ENCODE measurements at places on chromosomes 3 and 15.

DNA sequence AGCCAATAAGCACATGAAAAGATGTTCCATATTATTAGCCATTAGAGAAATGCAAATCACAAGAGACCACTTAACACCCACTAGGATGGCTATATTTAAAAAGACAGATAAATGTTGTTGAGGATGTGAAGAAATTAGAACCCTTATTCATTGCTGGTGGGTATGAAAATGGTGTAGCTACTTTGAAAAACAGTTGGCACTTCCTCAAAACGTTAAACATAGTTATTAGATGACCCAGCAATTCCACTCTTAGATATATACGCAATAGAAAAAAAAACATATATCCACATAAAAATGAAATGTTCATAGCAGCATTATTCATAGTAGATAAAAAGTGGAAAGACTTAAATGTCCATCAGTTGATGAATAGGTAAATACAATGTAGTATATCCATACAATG, 47.1 kb upstream of the TERB2 start:
- no peak for DNase-seq

DNA sequence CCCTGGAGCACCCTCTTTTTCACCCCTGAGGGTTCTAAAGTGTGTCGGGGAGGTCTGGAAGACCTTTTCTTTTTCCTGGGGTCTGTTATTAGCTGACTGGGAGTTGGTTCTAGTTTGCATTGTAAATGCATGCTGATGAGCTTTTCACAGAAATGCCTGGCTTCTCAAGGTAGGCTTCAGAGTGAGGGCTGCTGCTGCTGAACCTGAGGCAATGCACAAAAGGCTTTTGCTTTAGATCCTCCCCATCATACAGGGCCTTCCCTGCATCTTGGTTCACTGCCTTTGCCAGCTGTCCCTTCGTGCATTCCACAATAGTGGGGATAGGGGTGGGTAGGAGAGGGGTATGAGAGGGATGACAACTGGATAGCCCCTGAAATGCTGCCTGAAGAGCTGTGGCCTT, 46.6 kb downstream of the FAH start:
- no peak for DNase-seq

- peak; percentile 88 for DNase-seq
Observed at GRCh38 chr3:52238761-52239701, at the start of gene TWF2. TWF2 (minus strand) TSS chr3:52239158; CDS start chr3:52239016, 142 bp downstream.

DNA sequence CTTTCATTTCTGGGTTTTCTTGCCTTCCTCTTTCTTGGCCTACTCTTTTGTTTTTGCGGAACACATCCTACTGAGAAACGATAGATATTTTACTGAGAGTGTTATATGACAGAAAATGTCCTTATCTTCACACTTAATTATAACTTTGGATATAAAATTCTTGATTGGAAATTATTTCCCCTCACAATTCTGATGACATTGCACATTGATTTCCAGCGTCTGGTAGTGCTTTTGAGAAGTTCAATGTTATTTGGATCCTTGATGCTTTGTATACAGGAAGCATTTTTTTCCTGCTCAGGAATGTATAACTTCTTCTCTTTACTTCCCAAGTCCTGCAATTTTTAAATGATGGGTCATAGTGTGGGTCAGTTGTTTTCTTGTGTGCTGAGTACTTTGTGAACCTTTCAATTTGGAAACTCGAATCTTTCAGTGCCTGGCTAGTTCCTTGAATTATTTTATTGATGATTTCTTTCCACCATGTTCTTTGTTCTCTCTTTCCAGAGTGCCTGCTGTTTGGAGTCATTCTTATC, 183.9 kb downstream of the PDCD6IP start:
- no peak for DNase-seq

DNA sequence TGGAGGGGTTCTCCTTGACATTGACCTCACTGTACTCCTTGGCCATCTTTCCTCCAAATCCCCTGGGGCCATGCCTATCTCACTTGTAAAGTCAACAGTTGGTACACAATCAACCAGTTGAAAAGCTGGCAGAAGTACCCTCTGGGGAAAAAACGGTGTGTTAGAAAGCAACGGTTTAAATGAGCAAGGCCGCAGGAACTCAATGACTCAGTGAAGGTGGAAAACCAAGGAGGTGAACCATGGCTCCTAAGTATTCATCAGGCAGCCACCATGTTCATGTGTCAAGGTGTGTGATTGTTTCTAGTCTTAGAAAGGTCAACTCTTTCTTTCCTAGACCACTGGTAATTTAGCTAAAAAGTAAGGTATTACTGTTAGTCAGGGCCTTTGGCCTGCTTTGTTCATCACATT, 130.9 kb upstream of the SATB1 start:
- peak; percentile 44 for DNase-seq

DNA sequence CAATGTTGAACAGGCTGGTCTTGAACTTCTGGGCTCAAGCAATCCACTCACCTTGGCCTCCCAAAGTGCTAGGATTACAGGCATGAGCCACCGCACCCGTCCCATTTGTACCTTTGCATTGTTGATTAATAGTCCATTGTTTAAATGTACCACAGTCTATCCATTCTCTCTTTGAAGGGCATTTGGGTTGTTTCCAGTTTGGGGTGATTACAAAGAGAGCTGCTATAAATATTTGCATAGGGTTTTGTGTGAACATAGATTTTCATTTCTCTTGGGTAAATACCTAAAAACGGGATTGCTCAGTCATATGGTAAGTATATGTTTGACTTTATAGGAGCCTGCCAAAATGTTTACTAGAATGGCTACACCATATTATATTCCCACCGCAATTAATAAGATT, 13.7 kb upstream of the PTPRG start:
- no peak for DNase-seq

DNA sequence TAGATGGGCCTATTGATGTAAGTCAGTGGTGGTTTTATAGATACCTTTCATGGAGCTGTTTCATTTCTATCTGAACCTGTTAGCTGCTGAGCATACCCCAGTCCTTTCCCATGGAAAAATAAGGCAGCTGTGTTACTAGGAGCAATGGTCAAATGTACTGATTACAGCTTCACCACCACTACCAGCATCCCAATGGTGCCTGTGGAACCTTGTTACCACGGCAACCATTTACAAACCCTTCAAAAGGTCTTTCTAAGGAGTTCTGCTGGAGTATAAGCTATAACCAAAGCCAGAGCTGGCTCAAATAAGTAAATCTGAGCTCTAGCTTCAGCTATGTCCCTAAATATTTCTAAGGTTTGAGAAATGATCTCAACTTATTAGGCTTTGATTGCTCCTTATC, 133.4 kb upstream of the ACP3 start:
- no peak for DNase-seq

- DNase-seq: no peak
Observed at GRCh38 chr3:134344560-134344959, 29.7 kb downstream of the AMOTL2 start.

DNA sequence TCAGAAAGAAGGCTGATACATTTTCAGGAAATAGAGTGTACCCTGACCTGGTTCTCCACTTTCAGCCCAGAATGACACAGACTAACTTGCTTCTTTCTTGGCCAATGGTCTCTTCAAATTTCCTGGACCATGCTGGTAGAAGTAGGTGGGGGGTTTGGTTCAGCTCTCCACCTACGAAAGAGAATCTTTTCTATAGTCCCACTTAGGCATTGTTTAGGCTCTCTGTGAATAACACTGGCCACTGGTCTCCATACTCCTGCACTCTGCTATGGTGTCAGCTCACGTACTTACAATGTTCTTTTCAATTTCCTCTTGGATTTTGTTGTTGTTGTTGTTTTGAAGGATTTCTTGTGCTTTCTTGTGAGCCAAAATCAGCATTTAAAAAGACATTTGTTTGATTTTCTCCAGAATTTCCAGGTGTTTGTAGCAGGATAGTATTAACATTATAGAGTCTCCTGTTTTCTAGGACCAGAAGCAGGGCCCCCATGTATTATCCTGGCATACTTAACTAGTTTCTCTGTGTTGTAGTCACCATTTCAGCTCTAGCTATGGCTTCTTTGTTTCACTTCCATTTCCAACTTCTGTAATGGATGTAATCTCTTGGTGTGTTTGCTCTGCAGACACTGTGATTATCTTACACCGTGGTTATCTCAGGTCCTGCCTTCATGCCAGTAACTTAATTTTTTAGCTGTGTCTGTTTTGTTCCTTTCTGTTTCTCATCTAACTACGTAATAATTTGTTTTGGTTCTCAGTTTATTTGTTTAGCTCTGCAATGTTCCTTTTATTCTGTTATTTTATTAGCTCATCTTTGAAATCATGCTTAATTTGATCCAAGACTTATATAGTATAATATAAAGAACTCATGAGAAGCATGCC, 61.4 kb downstream of the CHRNA7 start:
- DNase-seq: no peak

GRCh38 chr15:50880651-50881114, 27.8 kb upstream of the AP4E1 start:
- DNase-seq: no peak

All from stimulated activated CD4-positive, alpha-beta T cell treated with anti-CD3 and anti-CD28 coated beads, Interleukin-2, amount 100 ng/mL, for 24 hours (primary cell).